ENCODE measurements at places on chromosomes 6 and 20. TPM values are rescaled to one million over a fixed set of nuclear protein-coding genes. Genes with fewer than 3 reads are reported as not detected.

The SERAC1 gene
- total RNA-seq = 9.2 TPM

The RHAG gene
- not detected for total RNA-seq

DNA sequence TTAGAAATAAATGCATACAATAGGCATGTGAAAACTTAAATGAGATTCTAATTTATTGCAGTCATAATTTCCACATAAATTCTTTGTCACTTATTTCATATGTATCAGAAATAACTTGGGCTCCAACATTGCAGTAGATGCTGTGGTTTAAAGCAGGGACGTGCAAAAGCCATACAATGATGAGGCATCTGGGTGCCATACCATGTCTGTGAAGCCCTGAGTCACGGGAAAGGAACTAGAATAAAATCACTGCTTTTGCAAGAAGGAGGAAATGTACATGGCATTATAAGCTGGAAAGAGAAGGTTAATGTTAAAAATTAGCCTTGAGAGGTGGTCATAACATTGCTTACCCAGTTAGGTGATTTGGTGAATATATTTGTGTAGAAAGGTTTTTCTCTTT lies 180.4 kb downstream of the SASH1 start:
- DNase-seq = no peak

- DNase-seq = no peak
Measured at GRCh38 chr6:139703780-139704179, 329.3 kb upstream of the CITED2 start.

DNA sequence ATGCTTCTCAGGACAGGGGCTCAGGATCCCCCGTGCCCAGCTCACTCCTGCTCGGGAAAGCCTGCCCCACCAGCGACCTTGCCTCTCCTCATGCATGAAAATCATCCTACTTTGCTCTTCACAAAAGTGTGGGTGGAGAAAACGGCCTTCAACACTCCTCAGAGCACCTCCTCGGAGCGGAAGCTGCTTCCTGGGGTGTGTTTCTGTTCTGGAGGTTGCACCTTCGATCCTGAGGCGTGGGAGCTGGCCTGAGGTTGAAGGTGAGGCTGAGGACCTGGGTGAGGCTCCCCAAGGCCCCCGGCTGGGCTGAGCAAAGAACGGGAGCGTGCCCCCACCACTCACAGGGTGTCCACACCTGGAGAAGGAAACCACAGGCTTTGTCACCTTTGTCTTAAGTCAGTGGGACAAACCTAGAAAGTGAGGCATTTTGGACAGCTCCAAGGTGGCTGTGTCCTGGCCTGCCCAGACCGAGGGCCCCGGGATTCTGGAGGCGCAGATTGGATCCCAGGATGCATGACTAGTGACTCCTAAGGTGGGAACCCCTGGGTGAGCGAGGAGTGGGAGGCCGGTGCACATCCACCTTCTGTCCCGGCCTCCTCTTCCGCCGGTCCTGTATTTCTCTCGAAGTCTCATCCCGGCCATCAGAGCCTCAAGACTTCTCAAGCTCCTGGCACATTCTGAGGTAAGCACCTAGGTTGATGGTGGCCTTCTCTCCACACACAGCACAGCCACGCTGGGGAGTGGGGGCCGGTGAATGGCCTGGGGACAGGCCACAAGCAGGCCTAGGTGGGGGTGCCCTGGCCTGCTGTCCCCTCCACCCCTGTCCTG lies 104.7 kb downstream of the TMEM242 start:
- DNase-seq = no peak

- no peak for DNase-seq
Measured at GRCh38 chr6:119112812-119113530, 34.5 kb upstream of the FAM184A start.

- DNase-seq = no peak
Measured at GRCh38 chr20:2806351-2806701, 5.9 kb upstream of the CPXM1 start.

GRCh38 chr6:19121521-19121920 lies 715.6 kb upstream of the ID4 start:
- DNase-seq = peak; percentile 35
